Stimulated activated CD4-positive, alpha-beta T cell treated with anti-CD3 and anti-CD28 coated beads, Interleukin-4, amount 100 ng/mL, for 24 hours (primary cell): ENCODE measurements at places on chromosomes 13 and 19.
A peak's percentile ranks its signal among the peaks of the same experiment; 100 is the strongest.

DNA sequence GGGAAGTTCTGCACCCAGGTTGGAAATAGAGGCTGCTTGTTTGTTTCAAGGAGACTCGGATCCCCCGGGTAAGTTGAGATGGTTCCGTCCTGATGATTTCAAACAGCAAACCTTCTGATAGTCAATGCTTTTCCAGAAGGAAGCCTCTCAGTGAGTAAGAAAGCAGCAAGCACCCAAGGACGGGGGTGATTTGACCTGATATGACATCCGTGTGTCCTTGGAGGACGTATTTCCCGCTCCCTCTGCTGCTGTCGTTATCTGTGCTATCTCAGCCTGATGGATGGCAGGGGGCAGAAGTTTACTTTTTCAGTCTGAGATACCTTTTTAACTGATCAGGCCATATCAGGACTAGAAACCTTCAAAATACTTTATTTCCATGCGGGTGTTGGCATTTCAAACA lies 5.7 kb upstream of the GGACT start:
- no peak for DNase-seq

DNA sequence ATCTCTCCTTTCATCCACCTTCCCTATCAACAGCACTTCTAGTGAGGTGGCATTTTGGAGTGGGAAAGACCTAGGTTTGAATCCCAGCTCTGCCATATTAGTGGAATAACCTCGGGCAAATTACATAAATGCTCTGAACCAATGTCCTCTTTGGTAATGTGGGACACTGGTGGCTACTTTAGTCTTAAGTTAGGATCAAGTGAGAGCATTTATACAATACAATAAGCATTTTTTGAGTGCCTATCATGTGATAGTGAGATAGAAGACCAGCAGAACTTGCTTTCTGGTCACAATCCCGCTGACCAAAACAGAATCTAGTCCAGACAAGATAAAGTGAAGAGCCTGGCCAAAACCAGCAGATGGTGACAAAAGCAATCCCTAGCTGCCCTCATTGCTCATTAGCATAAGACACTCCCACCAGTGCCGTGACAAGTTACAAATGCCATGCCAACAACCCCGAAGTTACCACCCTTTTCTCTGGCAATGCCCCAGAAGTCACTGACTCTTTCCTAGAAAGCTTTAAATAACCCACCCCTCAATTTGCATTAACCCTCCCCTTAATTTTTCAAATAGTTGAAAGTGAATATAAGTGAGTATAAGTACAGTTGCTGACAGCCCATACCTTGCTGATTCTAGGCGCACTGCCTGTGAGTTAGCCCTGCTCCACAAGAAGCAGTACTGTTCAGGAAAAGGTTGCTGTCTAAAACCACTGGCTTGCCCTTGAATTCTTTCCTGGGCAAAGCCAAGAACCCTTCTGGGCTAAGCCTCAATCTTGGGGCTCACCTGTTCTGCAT lies 28.9 kb upstream of the KPNA3 start:
- DNase-seq: no peak

DNA sequence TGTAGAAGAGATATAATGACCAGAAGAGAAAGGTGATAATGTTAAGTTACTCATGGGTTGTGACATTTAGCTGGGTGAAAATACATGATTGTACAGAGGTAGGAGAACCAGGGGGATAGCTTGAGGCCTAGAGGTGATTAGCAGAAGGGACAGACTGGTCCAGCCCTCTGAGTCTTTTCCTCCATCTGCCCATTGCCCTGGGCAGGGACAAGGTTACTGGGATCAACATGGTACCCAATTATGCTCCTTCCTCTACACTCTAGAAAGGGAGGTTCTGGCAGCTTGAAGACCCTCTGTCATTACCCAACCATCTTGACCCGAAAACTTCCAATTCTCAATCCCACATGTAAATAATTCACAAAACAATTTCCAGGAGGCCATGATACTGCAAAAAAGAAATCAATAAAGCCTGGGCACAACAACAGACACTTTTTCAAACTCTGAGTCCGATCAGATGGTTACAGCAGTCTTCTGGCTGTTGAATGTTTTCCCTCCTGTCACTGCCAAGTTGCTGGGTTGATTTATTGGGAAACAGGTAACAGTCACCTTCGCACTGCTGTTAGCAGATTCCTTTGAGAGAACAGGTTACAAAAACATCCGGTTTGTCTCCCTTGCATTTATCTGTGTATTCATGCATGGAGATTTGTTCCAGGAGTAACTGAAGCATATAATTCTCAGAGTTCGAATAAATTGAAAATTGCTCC lies 239.1 kb upstream of the HTR2A start:
- DNase-seq: no peak

DNA sequence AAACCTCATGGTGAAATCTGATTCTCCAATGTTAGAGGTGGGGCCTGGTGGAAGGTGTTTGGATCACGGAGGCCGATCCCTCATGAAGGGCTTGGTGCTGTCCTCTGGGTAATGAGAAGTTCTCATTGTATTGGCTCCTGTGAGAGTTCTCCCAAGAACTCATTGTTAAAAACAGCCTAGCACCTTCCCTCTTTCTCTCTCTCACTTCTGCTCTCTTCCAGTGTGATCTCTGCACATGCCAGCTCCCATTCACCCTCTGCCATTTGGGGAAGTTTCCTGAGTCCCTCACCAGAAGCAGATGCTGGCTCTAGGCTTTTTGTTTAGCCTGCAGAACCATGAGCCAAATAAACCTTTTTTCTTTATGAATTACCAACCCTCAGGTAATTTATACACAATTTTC lies 3.1 kb upstream of the SUCLA2 start:
- no peak for DNase-seq

DNA sequence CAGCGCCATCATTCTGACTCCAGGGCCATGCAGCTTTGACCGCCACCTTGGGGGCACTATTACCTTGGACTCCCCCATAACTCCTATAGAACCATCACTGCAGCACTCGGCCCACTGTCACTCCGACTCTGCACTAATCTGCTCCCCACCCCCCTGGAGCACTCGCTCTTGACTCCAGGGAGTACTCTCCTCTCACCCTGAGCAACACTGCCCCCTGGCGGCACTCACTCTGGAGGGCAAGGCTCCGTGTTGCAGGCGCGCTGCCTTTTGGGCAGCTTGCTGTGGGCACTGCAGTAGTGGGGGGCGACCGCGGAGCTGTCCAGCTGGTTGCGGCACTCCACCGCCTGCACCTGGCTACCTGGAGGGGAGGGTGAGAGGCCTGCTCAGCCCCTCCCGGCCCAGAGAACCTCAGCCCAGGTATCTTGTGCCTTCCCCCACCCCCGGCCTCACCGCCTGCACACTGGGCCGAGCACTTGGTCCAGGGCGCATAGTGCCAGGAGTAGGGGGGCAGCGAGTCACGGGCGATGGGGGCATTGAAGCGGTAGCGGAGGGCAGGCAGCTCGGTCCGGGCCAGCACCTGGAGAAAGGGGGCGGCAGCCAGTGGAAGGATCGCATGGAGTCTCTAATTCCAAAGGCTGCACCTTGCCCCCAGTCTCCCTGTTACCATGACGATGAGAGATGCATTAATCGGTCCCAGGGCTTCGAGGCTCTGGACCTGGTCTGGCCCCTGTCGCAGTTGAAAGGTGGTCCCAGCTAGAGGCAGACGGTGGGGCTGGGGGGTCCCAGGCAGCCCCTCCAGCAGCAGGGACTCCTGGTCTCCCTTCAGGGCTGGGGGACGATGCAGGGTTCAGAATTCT lies 8.9 kb upstream of the MYO1F start:
- peak; percentile 59 for DNase-seq

GRCh38 chr19:13053761-13054625 lies 48.7 kb downstream of the LYL1 start:
- no peak for DNase-seq

DNA sequence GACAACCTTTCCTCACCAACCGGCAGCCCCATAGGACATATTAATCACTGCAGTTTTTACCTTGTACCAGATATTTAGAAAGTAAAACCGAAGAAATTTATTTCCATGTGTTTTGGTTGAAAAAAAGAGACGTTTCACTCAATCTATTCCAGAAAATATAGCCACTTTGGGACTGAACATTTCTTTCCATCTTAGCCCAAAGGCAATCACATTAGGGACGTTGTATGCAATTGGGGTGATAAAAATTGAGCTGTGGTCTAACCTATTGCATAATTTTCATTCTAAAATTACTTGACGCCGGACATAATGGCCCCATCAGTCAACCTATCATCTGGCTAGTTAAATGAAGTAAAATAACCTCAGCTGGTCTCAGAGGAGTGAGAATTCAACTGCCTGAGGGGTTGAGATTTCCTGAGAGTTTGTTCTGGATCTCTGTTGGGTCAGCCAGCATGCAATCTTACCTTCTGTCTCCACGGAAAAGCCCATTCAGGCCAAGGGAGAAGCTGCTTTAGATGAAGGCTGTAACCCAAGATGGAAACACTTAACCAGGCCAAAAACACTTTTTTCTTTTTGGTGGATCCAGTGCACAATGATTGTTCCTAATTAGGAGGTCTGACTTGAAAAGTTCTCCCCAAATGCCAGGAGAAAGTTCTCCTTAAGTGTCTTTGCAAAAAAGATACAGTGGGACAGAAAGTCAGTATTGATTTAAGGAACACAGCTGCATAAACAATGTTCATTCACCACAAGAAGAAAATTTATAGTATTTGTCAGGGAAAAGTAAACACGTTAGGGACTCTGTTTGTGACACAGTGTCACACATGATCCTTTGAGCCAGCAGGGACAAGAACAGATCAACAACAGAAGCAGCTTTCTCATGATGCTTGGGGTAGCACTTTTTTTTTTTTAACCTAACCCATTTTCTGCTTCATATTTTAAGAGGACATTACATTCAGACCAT lies 34.1 kb downstream of the DLEU7 start:
- DNase-seq: no peak

GRCh38 chr19:29320086-29320485 lies 107.1 kb upstream of the UQCRFS1 start:
- no peak for DNase-seq

DNA sequence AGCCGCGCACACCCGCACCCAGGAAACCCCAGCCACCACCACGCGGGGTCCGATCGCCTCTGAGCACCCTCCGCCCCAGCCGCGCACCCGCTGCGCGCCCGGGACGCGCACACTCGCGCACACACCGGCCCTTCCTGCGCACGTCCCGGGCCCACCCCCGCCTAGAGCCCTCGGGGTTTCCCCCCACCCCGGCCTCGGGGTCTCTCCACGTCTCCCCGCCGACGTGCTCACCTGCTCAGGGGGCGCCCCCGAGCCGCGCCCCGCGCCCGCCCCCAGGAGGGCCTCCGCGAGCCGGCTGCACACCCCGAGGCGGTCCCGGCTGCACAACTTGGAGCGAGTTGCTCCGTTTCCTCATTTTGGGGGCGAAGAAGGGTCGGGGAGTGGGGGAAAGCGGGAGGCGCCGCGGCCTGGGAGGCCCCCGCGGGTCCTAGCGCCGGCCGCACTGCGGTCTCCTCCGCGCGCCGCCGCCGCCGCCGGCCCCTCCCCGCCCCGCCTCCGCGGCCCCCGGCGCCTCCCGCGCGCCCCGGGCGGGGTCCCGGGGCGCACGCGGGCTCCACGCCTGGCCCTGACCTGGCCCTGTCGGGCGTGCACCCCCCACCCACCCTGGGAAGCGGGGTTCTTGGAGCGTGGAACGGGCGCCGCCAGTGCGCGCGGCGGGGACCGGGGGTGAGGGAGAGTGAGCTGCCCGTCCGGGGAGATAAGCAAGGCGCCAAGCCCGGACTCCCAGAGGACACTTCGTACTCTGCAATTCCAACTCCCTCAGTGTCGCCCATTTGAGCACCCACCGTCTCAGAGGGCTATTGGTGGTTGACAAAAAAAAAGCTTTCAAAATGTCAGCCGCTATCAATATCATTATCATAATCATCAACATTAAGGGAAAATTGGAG lies at the start of gene MATK:
MATK (minus strand) TSS at position 444 of the 887 bp plus-strand sequence. CDS start 1,246 bp downstream, outside the sequence.
- DNase-seq: no peak

DNA sequence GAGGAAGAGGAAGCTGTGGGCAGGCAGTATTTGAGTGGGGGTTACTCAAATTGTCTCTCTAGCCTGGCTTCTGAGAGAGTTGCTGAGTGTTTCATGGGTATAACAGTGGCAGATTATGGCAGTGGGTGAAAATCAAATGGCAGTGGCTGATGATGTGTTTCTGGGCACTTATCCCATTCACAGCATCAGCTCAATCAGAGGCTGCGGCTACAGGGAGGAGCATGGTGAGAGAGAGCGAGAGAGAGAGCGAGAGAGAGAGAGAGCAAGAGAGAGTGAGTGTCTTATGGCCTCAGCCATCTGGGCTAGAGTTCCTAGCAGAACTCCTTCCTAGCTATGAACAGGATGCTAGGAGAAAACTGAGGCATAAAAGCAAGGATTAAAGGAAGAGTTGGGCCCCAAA lies 178.9 kb downstream of the OLFM4 start:
- DNase-seq: no peak

DNA sequence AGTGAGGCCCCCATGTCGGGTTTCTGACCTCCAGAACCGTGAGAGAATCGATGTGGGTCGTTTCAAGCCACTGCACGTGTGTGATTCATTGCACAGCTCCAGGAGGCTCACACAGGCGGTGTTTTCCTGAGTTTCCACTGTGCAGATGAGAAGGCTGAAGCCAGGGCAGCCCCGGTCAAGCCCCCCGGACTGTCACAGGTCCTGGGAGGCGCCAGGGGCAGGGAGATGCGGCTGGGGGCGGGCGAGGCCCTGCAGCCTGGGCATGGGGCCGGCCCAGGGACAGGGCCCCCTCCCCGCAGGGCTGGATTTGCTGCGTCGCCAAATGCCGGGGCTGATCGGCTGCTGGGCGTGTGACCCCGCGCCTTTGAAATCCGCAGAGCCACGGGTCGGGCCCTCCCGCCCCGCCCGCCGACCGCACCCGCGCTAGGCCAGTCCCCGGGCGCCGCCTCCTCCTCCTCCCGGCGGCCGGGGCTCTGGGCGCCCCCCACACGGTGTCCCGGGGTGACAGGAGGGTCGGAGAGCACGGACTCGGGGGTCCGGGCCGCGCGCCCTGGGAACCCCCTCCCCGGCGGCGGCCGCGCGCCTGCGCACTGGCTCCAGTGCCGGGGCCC lies 9.9 kb upstream of the MKNK2 start:
- peak; percentile 57 for DNase-seq

DNA sequence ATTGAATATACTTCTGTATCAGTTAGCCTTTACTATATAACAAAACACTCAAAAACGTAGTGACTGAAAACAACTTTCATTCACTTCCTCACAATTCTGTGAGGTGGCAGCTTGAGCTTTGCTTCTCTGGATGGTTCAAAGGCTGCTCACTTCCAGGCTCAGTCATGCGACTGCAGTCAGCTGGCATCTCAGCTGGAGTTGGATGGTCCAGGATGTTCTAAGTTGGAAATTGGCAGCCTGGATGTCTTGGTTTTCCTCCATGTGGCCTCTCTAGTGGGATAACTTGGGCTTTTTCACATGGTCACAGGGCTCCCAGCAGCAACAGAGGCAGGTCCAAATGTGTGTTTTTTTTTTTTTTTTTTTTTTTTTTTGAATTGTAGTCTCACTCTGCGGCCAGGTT lies 204.4 kb downstream of the LACC1 start:
- DNase-seq: no peak

DNA sequence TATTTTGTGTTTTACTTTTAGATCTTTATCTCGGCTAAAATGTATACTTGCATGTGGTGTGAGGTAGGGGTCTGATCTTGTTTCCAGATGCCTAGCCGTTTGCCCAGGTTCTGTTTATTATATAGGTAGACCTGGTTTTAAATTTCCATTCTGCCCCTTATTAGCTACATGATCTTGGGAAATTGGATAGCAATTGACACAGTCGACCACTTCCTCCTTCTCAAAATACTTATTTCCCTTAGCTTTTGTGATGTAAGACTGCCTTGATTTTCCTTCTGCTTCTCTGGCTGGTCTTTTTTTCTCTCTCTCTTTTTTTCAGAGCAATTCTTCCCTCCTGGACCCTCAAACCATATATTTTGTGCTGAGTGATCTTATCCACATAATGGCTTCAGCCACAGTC lies 3.0 kb upstream of the PGLYRP1 start:
- DNase-seq: no peak

GRCh38 chr19:54457773-54458647 lies 5.6 kb downstream of the LENG9 start:
- DNase-seq: no peak

GRCh38 chr19:12838886-12839756 lies 806 bp downstream of the MAST1 start:
- no peak for DNase-seq
